GM19239 (cell line): ENCODE measurements at places on chromosomes 12 and 14.

- DNase-seq = no peak
Observed at GRCh38 chr12:94037444-94037843, 110.9 kb upstream of the PLXNC1 start.

- no peak for DNase-seq
Observed at GRCh38 chr12:65903691-65904383, 79.6 kb downstream of the HMGA2 start.

- DNase-seq = no peak
Observed at GRCh38 chr12:61282790-61283575, 977.2 kb upstream of the USP15 start.

DNA sequence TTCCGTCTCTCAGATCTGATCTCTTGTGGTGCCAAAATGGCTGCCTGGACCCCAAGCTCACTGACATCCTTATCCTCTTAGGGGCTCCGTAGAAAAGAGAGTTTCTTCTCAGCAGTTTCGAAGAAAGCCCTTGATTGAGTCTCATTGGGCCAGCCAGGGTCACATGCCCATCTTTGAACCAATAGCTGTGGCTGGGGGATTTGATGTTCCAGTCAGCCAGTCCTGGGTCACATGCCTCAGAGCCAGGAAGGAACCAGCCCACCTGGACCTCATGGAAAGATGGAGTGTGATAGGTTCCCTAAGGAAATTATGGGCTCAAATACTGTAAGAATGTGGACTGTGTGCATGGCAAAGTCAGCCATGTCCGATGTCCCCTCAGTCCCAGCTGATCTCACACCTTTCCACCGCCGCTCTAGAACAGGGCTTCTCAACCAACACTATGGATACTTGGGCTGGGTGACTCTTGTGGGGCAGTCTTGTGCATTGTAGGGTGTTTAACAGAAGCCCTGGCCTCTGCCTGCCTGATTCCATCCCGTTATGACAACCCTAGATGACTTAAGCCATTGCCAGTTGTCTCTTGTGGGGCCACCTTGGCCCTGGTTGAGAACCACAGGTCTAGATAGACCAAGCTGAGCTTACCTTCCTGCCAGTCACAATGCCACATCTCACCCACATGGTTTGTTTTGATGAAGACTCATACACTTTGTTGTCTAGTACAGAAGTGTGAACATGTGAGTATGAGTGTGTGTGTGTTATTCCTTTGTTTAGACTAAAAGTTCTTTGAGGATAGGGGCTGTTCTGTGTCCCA, 163.9 kb downstream of the ADGRD1 start:
- no peak for DNase-seq

DNA sequence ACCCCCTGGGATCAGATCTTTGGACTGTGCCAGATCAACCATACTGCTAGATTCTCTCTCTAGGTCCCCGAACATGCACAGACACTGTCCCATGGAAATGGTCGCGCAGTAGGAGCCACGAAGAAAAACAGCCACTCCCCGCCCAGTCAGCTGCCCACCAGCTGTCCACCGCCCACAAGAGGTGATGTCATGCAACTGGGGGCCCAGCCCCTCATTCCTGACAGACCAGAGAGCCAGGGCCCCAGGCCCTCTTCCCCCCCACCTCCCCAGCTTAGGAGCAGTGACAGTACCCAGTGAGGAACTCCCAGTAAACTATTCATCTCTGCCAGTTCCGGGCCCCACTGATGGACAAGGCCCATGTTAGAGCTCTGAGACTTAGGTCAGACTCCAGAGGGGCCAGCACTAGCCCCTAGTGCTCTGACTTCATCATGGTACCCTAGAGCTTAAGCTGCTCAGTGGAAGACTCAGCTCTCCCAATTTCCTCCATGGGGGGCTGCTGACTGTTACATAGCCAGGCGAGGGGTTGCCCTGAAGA, 3.7 kb upstream of the TAMALIN start:
- DNase-seq = no peak

DNA sequence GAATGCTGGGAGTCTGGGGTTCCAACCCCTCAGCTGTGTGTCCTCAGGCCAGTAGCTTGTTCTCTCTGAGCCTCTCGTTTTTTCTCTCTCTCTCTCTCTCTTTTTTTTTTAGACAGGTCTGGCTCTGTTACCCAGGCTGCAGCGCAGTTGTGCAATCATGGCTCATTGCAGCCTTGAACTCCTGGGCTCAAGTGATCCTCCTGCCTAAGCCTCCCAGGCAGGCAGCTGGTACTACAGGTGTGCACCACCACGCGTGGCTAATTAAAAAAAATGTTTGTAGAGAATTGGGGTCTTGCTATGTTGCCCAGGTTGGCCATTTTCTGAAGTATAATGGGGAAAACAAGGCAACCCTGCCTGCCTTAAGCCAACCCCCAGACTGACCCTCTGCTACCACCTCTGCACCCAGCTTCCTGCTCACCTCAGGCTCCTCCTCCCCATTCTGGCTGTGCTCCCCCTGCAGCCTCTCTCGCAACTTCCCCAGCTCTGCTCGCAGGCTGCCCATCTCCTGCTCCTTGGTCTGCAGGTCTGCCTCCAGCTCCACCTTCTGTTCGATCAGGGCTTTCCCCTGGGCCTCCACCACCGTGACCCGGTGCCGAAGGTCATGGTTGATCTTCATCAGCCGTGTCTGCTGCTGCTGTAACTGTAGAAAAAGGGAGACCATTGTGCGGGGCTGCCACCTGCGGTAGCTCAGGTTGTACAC, 35.2 kb downstream of the RILPL1 start:
- no peak for DNase-seq

- DNase-seq = no peak
Observed at GRCh38 chr12:93571365-93571924, 1.0 kb upstream of the SOCS2 start.

GRCh38 chr12:100718187-100718586, 76.4 kb upstream of the ANO4 start:
- no peak for DNase-seq

GRCh38 chr12:795305-795704, 42.9 kb downstream of the WNK1 start:
- no peak for DNase-seq

GRCh38 chr12:38585086-38585485, 268.5 kb downstream of the ALG10B start:
- DNase-seq = no peak

GRCh38 chr14:73823339-73823885, 28.2 kb upstream of the PTGR2 start:
- DNase-seq = no peak

DNA sequence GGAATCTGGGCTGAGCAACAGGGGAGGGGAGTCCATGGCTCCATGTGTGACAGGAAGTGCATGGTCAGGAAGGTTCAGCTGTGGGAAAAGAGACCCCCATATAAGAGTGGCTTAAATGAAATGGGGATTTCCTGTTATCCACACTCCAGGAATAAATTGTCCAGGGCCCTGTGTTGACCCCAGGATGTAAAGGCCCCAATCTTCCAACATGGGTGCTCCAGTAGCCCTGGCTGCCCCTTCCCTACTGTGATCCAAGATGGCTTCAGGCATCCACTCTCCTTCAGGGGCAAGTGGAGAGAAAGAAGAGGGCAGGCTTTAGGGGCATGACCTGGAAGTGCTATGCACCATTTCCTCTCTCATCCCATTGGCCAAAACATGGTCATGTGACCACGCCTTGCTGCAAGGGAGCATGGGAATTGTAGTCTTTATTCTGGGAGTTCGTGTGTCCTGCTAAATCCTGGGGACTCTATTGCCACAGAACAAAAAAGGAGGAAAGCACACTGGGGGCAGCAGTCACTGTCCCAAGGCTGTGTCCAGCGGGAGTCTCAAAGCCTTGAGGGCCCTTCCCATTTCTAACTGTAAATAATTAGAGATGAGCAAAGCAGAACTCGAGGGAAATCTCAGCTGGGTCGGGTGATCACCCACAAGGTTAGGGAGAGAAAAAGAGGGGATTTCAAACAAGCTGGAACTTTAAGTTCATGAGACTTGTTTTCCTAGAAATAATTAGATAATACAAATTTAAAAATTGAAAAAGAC, 289.2 kb downstream of the ADGRD1 start:
- no peak for DNase-seq

DNA sequence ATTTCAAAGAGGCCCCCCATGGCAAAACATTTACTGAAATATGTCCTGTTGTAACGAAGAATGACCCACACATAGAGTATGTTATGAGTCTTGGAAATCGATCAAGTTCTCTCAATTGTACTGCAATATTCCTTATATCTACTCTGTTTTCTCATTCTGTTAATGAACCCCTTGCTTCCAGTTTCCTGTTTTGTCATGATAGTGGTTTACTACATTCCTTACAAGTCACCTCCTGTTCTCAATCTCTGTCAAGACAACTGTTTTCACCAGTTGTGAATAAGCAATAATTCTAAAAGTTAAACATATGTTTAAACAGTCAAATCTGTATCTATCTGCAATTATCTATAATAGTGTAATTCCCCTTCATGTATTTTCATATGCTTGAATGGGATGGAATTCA, 16.4 kb upstream of the ARID2 start:
- DNase-seq = no peak

GRCh38 chr12:31353750-31354708, 28.1 kb upstream of the SINHCAF start:
- DNase-seq = no peak

DNA sequence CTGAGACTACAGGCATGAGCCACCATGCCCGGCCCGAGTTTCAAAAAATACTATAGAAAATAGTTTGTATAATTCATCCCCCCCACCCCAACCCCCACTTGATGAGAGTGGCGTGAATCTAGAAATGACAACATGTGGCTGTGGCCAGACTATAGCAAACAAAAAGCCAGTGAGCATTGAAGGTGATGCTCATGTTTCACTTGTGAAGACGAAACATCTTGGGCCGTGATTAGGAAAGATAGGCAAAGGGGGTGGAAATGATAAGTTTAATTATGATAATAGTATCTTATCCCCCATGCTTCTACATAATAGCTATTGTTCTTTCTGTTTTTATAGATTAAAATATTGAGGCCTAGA, 8.5 kb downstream of the BORCS5 start:
- DNase-seq = no peak

DNA sequence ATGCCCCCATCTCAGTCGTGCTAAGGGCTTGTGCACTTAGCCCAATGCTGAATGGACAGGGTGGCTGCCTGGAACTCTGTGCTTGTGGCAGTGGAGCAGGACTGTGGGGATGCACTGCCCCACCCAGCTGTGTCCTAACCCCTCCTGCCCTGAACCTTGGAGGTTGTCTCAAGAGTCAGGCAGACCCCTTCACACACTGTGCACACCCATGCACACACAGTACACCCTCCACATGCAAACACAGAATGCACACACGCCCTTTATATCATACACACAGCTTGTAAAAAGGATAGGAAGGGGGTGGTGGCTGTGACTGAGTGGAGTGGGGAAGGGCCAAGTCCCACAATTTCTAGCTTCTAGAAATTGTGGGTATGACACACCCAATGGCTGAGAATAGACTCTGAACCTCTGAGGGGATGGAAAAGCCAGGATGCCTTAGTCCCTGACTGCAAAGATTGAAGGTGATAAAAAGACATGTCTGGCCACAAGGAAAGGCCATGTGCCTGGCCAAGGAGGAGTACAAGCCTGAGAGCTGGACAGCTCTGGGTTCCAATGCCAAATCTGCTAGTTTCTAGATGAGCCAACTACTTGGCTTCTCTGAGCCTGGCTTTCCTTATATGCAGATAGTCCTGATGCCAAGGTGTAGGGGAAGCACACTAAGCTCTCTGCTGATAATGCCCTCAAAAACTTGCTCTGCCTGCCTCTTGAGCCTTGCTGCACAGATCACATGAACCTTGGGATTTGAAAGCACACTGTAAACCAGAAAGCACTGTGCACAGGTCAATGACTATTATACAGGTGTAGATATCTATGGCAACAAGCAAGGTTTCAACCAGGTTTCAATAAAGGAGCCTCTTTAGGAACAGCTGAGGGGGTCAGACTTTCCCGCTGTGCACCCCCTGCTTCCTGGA, 8.4 kb downstream of the KRT8 start:
- DNase-seq = no peak

GRCh38 chr12:63787306-63787705, 7.6 kb downstream of the RXYLT1 start:
- DNase-seq = no peak

- no peak for DNase-seq
Observed at GRCh38 chr14:97798176-97798575, 1001.0 kb downstream of the VRK1 start.

DNA sequence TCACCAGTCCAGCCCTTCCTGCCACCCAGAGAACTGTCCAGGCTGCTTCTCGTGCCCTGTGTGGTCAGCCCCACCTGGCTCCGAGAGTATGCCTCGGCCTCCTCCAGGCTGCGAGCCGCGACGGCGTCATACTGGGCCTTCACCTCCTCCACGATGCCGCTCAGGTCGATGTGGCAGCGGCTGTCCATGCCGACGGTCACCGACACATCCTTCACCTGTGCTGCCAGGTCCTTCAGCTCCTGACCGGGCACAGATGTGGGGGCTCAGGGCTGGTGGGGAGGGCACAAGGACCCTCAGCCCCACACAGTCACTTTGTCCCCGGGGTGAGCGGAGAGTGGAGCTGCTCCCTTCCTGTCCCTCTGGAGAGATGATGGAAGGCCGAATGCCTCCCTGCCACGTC, 18.3 kb downstream of the KRT80 start:
- DNase-seq = no peak

GRCh38 chr12:62766496-62766895, 168.5 kb downstream of the PPM1H start:
- DNase-seq = no peak

DNA sequence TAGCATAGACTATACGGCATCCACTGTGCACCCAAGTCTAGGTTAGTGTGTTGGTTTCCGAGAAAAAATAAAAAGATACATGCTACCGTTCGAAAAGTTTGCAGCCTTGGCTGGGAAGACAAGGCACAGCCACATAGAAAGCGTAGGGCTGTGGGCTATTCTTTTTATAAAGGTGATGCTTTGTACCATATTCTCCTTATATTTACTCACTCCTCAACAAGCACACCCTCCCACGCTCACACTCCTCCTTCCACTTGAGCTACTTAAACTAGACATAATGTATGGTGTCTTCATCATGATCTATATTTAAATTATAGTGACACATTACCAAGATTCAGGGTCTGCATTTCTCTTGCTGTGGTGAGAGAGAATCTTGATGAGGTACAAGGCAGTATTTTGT, 1416.5 kb downstream of the AACS start:
- DNase-seq = no peak

DNA sequence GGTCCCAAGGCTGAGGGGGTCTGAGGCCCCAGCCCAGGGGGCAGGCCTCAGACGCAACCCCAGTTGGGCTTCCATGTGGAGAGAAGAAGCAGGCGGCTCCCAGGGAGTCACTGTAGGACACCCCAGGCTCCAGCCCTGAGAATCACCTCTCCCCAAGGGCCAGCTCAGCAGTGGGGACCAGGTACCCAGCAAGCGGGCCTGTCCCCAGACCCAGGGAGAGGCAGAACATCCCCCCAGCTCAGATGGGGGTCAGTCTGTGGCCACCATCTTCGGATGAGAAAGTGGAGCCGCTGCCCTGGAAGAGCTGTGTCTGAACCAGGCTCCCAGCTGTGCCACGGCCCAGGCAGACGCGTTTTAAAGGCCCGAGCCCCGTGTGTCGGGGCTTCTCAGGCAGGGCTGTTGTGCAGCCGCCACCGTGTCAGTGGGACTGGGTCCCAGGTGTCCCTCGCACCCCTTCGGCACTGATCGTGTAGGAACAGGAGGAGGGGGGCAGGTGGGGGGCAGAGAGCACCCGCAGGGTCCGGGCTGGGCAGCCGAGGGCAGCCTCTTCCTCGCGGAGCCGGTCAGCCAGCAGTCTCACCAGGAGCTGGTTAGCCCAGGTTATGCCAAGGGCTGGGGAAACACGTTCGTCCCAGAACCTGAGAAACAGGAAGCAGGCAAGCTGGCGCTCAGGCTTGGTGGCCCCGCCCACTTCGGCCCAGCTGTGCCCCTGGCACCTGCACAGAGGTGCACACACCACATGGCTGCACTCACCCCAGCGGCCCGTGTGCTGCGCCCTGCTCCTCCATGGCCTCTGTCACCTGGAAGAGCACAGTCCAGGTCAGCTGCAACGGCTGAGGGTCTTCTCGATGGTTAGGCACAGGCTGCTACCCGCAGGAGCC, 16.6 kb downstream of the XRCC3 start:
- no peak for DNase-seq
